ENCODE measurements at places on chromosomes 4 and X.
A peak's percentile ranks its signal among the peaks of the same experiment; 100 is the strongest.

DNA sequence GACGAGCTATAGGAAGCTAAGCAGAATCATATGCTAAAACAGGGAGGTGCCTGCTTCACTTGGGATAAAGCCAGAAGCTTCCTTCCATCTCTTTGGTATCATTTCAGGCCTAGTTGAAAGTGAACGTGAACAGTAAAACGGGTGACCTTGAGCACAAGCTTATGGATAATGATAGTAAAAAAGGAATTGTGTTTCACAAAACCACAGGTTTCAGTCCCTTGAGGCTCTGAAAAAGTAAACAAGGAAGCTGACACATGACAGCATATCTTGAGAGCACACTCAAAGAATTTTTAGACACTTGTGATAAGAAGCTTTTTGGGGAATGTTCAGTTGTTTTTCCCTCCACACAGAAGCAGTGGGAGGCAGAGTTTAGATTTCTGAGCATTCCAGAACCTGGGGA lies 286.1 kb downstream of the DCHS2 start:
- no peak for DNase-seq

GRCh38 chr4:8921465-8921864 lies 49.8 kb upstream of the HMX1 start:
- no peak for DNase-seq

DNA sequence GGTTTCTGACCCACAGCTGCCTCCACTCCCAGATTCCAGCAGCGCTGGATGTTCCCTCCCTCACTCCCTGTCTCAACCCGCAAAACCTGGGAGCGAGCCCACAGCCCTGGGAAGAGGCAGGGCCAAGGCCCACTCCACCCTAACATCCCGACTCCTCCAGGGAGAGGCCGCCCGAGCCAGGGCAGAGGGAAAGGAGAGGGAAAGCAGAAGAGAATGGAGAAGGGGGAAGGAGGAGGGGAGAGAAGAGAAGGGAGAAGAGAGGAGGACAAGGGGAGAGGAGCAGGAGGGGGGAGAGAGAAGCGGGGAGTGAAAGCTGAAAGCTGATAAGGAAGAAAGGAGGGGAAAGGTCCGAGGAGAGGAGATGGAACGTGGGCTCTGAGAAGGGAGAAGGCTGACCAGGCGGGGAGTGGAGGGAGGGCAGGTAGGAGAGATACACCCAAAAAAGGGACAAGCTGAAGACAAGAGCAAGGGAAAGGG lies 120.2 kb upstream of the PJA1 start:
- DNase-seq = no peak

DNA sequence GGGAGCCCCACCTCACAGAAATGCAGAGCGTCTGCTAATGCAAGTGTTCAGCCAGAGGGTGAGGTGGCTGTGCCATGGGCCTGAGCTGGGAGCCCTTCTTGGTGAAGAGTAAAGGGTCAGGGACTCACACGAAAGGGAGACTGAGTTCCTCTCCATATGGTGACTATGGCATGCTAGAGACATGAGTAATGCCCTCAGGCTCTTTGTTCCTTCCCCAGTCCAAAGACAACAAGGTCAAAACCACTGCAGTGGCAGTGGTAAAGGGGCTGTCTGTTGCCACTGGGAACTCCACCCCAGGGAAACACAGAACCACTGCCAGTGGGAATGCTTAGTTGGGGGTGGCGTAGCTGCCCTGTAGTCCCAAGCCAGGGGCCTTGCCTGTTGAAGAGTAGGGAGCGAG lies 22.4 kb downstream of the RAB40AL start:
- peak; percentile 6 for DNase-seq

- no peak for DNase-seq
These were observed 183.1 kb upstream of the ARX start for GRCh38 chrX:25198891-25199290.

DNA sequence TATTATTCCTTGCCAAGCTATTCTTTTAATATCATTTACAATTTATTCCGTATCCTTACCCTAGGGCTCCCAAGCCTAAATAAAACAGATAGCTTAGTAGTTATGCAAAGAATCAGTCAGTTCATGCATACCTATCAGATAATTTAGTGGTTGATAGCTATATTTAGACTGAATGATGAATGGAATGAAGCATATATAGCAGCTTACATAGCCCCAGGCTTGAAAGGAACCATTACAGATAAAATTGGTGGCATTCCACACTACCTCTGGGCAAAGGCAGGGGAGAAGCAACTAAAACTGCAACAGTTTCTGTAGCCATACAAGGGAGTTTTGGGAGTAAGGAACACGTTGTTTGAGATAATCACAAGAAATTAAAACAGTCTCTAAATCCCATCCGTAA lies 2.7 kb downstream of the ACE2 start:
- no peak for DNase-seq

DNA sequence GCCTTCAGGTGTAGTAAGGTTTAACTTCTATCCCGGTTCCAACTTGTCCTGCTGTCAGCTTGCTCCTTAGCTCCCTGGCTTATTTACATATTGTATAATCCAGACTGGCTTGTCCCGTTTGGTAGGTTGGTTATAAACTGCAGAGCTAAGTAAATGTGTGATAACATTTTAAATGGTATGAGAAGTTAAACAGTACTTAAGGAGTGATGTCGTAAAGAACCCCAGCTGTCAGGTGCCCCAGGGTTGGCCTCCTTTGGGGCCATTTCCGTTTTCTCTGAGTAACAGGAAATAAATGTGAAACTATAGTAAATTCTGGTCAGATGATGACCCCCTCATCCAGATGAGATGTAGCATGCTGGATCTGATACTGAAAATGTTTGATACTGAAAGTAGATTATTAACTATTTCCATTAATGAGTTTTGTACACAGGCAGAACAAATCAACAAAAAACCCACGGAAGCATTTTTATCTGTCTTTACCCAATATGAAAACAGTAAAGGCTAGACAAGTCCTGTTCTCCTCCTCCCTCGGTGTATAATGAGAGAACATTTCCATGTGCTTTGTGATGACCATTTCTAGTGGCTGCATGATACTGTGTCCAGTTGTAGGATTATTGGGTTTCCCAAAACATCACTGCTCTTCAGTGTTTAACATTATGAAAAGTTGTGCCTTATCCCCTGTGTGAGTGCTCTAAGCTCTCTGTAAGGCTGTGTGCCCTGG lies 22.4 kb downstream of the GAB1 start:
- DNase-seq = no peak

- DNase-seq = no peak
These were observed 523.4 kb downstream of the ADGRL3 start for GRCh38 chr4:61723492-61723891.

GRCh38 chr4:80196259-80196921 lies 913 bp upstream of the PRDM8 start:
- DNase-seq = no peak

DNA sequence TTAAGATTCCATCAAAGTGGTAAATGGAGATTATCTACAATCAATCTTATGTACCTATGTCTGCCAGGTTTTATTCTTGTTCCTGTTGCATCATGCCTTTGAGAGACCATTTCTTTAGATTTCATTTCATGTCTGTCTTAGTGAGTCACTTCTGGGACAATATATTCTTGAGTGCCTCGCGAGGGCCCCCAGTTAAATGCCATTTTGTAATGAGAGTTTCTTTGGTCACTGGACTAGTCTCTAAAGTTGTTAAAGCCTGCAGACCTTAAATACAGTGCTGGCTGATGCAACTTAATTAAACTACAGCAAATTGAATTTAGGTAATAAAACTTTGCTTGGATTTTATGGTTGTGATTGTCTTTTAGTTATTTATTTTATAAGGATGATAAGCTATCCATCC lies 87.2 kb upstream of the PITX2 start:
- no peak for DNase-seq

GRCh38 chr4:24686866-24687692 lies 102.7 kb upstream of the DHX15 start:
- DNase-seq = no peak

- DNase-seq = no peak
These were observed 39.3 kb upstream of the NHSL2 start for GRCh38 chrX:71871367-71871766.

- no peak for DNase-seq
These were observed 78.0 kb upstream of the ADAD1 start for GRCh38 chr4:122300776-122301175.

GRCh38 chrX:67500617-67501016 lies 43.2 kb upstream of the AR start:
- DNase-seq = no peak

- DNase-seq = no peak
These were observed 105.9 kb downstream of the SH3RF1 start for GRCh38 chr4:169164669-169165415.

DNA sequence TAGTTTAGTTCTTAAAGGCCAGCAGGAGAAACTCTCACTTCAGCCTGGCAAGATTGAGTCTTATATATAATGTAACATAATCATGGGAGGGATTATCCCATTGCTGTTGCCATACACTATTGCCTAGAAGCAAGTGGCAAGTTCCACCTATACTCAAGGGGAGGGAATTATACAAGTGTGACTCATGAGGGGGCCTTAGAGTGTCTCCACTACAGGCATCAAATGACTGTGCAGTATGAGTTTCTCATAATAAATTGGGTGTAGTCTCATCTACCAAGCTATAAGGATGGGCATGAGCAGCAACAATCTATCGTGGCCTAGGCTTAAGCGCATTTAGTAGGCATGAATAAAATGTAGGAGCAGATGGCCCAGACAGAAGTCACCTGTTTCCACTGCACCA lies 89.1 kb upstream of the C1GALT1C1 start:
- no peak for DNase-seq

DNA sequence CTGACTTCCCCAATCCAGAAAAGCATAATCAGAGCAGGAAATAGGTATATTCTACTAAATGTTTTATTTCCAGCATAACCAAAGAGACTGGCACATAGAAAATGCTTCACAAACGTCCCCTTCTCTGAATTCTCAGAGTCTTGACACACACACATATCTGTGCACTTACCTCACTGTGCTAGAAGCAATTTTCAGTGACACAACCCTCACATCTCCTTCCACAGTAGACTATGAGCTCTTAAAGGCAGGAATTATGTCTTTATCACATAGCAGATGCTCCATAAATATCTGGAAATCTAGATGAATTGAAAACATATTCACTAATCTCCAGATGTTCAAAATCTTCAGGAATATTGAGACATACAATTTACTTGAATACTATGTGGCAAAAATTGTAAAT lies 5.9 kb downstream of the SOWAHB start:
- no peak for DNase-seq

DNA sequence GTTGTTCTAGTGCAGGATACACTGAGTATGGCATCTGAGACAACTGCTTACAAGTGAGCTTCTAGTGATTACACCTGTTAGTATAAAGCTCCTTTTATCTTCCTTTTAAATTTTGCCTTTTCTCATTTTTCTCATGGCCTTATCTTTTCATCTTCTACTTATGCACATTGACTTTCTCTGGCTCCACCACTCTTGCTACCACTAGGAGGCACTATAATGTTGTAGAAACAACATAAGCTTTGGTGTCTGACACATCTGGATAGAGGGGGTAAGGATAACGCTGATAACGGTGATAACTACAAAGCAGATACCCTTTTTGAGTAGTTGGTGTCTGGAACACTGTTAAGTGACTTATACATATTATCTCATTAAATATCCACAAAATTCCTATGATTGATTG lies 187.4 kb upstream of the TEX13C start:
- no peak for DNase-seq

DNA sequence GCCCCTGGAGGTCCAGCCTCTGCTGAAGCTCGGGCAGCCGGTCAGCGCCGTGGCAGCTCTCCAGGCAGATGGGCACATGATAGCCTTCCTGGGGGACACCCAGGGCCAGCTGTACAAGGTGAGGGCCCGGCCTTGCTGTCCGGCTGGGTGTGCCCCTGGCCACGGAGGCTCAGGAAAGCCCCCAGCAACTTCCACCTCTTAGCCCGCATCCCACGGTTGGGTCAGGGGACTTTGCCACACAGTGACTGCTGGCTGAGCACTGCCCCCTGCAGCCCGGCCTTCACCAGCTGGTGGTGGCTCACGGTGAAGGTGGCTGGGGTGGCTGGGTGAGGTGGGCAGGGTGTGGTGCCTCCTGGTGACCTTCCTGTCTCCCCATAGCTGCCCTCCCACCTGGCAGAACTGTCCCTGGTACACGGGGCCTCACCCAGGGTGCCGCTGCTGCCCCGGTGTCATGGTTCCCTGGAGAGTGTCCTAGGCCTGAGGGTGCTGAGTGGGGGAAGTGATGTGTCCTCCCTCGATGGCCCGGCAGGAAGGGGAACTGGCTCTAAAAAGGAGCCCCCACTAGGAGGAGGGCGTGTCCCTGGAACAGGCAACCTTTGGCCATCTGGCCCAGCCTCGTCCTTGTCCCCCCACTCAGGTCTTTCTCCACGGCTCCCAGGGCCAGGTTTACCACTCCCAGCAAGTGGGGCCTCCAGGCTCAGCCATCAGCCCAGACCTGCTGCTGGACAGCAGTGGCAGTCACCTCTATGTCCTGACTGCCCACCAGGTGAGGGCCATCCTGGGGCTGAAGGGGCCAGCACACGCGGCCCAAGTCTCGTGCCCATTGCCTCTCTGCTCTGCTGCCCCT lies 4.5 kb downstream of the PLXNB3 start:
- DNase-seq = no peak

DNA sequence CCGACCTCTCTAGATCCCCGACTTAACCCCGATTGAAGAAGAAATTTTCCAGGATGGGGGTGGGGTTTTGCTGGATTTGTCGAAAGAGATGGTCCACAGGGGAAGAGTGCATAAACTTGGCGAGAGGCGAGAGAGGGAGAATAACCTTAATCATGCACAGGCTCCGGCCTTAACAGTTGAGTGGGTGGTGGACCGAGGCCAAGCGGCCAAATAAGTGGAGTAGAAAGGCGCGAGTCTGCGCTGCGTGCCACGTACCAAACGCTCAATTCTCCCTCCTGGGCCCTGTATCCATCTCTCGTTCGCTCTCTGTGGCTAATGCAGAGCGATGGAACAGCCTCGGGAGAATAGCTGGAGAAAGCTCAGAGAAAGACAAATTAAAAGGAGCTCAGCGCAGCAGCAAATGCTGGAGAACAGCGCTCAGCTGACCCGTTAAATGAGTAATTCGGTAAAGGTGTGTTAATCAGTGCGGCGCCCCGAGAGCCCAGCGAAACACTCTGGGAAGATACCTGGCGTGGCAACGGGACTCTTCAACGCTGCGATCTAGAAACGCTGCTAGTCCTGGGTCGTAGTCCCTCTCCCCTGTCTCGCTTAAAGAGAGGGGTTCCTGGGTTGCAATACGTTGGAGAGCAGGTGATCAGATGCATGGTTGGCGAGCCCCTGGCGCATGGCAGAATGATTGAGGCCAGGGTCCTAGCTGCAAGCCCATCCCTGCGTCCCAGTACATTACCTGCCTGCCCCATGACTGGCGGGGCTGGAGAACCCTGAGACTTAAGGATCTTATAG lies 887 bp upstream of the IL1RAPL2 start:
- DNase-seq = no peak

GRCh38 chrX:136076942-136077341 lies 70.4 kb upstream of the FHL1 start:
- no peak for DNase-seq

- no peak for DNase-seq
These were observed 14.7 kb upstream of the VSIG1 start for GRCh38 chrX:108029928-108030711.

GRCh38 chr4:41297832-41298231 lies 41.1 kb downstream of the UCHL1 start:
- DNase-seq = no peak

- DNase-seq = no peak
These were observed 127.4 kb upstream of the ANKRD50 start for GRCh38 chr4:124839786-124840390.

GRCh38 chrX:41722214-41722613 lies 1.8 kb upstream of the GPR82 start:
- DNase-seq = no peak

GRCh38 chrX:129781134-129781672 lies 1.5 kb downstream of the SASH3 start:
- no peak for DNase-seq
